Activated CD4-positive, alpha-beta T cell treated with anti-CD3 and anti-CD28 coated beads for 24 hours (primary cell): ENCODE measurements at places on chromosomes 13 and 19.

DNA sequence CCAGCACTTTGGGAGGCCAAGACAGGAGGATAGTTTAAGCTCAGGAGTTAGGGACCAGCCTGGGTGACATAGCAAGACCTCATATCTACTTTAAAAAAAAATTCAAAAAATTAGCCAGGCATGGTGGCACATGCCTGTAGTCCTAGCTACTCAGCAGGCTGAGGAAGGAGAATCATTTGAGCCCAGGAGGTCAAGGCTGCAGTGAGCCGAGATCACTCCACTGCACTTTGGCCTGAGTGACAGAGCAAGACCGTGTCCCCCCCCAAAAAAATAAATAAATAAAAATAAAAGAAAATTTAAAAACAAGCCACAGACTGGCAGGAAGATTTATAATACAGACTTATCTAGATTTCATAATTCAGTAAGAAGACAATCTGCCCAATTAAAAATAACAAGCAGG, 14.8 kb downstream of the PSPC1 start:
- no peak for DNase-seq

DNA sequence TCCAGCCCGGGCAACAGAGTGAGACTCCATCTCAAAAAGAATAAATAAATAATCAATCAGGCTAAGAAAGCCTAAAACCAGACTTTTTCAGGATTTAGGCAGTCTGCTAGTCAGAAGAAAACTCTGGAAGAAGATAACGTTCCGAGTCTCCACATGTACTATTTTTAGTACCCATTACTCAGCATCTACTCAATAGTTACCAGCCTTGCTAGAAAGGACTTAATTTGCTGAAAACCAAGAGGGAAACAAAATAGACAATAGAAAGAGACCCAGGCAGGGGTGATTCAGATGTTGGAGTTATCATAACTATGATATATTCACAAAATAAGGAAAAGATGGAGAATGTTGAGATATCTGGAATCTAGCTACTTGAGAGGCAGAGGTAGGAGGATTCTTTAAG, 3.6 kb upstream of the LIN7B start:
- no peak for DNase-seq

DNA sequence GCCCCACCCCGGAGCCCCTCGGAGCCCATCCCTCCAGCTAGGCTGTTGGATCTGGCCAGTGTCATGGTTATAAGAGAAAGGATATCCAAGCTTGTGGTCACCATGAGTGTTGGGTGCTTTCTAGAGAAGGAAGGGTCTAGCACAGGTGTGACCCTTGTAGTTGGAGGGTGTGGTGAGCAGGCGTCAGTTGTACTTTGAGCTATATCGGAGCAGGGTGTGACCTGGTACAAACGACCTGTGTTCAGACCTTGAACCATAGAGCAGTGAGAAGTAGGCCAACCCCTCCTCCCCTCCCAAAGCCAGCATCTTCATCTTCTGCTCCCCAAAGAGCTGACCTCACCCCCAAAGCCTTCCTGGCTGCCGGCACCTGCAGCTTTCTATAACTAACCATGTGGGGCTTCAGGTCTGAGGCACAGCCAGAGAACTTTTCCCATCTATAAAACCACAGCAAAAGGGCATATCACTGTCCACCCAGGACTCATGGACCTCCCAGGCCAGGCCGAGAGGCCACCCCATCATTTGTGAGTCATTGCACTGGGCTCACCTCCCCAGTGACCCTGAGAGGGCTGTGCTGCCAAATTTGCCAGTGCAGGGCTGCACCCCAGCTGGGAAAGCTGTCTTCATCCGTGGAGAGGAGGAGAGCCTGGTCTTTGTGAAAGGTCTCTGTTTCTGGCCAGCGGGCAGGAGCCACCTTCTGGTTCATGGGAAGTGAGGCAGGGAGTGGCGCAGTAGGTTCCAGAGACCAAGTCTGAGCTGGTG, 14.2 kb downstream of the RAB8A start:
- no peak for DNase-seq

GRCh38 chr13:51305271-51305967, 34.1 kb upstream of the SERPINE3 start:
- DNase-seq = no peak

GRCh38 chr19:2049741-2050348, 1.2 kb downstream of the MKNK2 start:
- DNase-seq = no peak

DNA sequence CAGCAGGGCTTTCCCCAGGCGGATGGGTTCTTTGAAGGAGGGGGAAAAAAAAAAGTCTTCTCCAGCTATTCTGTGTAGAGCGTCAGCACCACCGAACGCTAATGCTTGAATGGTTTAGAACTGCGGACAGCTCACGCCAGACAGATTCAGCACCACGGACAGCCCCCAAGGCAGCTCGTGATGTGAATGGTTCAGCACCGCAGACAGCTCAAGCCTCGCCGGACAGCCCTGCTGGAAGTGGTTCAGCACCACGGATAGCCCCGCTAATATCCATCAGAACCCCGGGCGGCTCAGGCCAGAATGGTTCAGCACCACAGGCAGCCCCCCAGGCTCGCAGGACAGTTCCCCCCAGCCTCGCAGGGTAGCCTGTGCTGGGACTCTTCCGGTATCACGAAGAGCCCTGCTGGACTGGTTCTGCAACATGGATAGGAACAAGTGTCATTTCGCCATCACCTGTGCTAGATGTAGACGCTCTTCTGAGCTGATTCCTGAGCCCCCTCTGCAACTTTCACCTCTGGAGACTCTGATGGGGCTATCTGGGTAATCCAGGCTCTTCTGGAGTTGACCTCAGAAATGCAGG, 4.9 kb upstream of the SMIM17 start:
- peak; percentile 1 for DNase-seq

DNA sequence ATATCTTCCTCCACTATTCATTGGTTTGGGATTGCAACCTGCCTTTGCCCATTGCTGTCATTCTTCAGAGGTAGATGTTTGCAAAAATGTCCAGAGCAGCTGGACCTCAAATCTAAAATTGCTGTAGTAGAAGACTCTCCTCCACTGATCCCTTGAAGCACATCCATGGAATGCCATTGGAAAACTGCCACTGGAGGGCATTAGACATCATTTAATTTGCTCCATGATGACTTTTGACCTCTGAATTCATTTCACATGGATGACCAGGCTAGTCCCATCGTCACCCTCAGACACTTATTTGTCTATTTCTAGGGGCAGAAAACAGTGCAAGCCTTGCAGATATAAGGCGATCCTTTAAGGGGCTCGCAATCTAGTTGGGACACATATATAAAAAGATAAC, 33.9 kb upstream of the FLT1 start:
- no peak for DNase-seq

DNA sequence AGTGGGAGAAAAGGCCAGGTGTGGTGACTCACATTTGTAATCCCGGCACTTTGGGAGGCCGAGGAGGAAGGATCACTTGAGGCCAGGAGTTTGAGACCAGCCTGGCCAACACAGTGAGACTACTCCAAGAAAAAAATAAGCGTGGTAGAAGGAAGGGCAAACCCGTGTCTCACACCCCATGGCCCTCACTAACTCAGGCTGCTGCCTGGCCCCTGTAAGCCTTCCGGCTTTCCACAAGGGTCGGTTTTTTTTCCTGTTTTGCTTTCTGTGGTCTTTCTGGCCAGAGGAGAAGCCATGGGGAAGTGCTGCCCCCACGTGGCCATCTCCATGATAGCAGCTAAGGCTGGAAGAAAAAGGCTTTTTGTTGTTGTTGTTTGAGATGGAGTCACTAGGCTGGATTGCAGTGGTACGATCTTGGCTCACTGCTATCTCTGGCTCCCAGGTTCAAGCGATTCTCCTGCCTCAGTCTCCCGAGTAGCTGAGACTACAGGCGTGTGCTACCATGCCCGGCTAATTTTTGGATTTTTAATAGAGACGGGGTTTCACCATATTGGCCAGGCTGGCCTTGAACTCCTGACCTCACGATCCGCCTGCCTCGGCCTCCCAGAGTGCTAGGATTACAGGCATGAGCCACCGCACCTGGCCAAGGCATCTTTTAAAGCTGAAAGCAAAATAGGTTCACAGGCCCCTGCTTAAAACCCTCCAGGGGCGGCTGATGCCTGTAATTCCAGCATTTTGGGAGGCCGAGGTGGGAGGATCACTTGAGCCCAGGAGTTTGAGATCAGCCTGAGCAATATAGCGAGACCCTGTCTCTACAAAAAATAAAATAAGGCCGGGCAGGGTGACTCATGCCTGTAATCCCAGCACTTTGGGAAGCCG, 7.5 kb upstream of the ARHGEF18 start:
- DNase-seq = peak; percentile 84

GRCh38 chr13:34258646-34259386, 440.9 kb downstream of the RFC3 start:
- DNase-seq = no peak

DNA sequence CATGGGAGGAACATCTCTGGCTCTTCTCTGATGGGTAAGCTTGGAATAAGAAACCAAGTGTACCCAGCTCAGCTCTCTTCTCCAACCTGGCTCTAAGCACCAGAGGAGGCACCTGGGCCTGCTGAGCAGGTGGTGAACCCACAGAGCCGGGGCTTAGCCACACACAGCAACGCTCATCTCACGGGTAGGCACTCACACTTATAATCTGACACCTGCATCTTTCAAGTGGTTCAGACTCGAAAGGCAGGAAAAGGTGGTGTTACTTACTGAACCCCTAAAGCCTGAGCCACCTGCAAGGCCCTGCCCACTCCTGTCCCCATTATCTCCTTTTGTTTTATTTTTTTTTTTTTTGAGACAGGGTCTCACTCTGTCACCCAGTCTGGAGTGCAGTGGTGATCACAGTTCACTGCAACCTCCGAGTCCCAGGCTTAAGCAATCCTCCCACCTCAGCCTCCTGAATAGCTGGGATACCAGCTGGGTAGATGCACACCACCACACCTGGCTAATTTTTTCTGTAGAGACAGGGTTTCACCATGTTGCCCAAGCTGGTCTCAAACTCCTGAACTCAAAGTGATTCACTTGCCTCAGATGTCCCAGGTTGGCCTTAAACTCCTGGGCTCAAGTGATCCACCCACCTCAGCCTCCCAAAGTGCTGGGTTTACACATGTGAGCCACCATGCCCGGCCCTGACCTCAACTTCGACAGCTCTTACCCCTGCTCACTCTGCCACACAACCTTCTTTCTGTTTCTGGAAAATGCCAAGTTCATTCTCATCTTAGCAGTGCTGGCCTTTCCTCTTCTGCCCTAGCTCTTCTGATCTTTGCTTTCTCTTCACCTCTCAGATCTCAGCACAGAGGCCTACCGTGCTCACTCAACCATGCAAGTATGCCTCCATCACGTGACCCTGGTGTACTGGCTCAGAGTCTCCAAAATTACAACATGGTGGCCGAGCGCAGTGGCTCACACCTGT, 9.7 kb downstream of the FBXL12 start:
- no peak for DNase-seq

DNA sequence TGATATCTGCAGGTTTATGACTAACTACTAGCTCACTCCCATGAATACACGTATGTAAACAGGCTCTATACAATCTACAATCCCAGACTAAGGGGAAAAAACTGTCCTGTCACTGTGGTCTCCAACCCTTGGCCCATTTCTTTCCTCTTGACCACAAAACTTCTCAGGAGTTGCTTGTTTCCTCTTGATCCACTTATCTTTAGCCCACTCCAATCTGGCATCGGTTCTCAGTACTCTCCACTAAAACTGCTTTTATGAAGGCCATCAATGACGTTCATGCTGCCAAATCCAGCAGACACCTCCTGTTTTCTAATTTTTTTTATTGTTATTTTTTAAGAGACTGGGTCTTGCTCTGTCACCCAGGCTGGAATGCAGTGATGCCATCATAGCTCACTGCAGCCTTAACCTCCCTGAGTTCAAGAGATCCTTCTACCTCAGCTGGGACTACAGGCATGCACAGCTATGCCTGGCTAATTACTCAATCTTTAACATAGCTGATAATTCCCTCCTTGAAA, 31.9 kb upstream of the USPL1 start:
- no peak for DNase-seq

GRCh38 chr13:67033170-67033569, 197.0 kb downstream of the PCDH9 start:
- DNase-seq = no peak

DNA sequence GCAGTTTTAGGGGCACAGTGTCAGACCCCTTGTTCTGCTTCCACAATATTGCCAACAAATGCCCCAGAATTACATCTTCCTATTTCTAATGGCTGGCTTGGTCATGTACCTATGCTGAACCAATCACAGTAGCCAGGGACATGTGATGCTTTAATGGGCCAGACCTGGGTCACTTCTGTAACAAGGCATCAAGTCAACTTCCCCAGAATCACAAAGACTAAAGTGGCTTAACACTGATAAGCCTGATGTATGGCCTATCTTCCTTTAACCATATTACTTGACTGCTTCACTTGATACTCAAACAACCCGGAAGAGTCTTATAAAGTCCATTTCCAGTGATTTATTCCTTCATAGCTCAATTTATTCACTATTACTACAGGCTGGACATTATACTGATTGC, 19.6 kb downstream of the LNX2 start:
- no peak for DNase-seq

DNA sequence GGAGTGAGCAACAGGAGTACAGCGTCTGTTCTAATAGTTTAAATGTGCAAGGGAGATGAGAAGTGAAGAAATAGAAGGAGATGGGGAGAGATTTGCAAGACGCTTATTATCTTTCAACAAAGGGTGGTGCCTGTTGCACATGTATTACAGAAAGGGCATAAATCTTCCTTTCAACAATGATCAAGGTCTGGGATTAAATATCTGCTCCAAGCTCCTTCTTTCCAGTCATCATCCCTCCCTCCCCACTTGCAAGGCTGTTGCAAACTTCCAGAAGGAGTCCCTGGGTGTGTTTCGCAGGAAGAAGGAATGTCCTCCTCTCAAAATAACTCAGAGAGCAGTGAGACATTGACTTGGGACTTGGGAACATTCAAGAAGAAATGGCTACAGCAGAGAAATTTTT, 63.5 kb upstream of the MYCBP2 start:
- DNase-seq = no peak

DNA sequence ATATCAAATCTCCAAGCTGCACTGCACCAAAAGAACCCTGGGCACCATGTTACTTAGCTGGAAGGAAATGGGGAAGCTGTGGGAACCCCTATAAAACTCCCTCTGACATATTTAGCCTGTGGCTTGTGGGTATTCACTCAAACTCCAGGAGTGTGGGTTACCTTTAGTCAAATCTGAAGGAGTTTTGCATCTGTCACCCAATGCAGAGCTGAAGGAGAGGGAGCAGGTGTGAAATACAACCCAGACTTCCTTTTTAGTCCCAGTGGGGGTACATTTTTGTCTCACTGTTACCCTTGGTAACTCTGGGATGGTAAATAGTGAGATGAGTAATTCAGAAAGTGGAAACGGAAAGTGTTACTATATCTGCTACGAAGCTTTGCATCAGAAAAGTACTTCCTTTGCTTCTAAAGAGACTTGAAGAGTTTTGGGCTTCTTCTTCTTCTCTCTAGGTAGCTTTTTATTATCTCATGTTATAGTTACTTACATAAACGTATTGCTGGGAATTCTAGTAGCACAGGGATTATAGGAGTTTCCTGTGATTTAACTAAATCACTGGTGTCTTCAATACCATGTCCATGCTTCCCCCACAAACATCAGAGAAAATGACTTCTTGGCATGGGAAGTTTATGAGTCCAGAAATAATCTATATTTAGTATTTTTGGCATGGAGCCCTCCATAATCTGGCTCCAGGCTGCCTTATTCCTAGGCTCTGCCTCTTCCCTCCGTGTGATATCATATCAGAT, 105.9 kb downstream of the AKAP11 start:
- DNase-seq = peak; percentile 34

GRCh38 chr13:76009267-76009890, 373.2 kb downstream of the LMO7 start:
- no peak for DNase-seq

- DNase-seq = no peak
Measured at GRCh38 chr19:7251494-7251893, 42.7 kb downstream of the INSR start.
